GM12891 (cell line): ENCODE measurements at places on chromosomes 4 and X.

GRCh38 chr4:145351162-145351561, 130.5 kb upstream of the SMAD1 start:
- DNase-seq, result no peak

DNA sequence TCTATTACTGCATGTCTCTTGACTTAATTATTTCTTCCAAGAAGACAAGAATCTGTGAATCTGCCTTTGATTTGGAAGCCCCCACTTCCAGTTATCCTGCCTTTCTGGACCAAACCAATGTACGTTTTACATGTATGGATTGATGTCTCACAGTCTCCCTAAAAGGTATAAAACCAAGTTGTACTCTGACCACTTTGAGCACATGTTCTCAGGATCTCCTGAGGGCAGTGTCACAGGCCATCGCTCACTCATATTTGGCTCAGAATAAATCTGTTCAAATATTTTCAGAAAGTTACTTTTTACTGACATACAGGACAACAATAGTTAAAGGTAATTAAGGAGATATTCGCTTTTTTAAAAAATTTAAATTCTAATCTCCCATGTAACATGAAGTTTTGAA, 188.6 kb upstream of the CPXCR1 start:
- DNase-seq, result no peak

GRCh38 chr4:3223956-3224748, 24.8 kb upstream of the MSANTD1 start:
- DNase-seq, result no peak

DNA sequence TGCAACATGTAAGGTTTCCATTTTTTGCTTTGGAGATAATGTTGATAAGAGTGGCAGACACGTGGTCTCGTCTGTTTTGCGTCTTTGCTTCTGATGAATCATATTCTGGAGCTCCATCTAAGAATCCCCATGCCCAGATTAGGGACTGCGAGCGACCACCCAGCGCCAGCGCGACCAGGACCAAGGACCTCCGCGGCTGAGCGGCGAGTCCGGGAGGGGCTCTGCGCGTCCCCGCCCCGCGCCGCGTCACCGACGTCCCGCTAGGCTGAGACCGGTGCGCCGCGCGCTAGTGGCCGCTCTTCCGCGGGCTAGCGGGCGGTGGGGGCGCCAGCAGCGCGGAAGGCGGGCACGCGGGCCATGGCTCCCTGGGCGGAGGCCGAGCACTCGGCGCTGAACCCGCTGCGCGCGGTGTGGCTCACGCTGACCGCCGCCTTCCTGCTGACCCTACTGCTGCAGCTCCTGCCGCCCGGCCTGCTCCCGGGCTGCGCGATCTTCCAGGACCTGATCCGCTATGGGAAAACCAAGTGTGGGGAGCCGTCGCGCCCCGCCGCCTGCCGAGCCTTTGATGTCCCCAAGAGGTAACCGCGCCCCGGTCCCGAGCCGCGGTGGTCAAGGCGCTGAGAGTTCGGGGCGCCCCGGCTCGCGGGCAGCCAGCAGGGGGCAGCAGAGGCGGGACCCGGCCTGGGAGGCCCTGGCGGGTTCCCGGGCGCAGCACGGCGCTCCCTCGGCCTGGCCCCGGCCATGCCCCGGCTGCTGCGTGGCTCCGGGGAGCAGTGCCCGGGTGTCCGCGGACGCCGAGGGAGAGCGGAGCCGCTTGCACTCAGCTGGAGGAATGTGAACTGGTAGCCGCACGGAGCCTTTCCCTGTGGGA, at the start of gene SRD5A3:
TSS of gene SRD5A3 (plus strand) at position 263 of the 871 bp plus-strand sequence. CDS start at position 358, 95 bp downstream.
- peak; percentile 90 for DNase-seq

- DNase-seq, result no peak
These were observed 138.5 kb upstream of the FAM9B start for GRCh38 chrX:9172464-9172850.

DNA sequence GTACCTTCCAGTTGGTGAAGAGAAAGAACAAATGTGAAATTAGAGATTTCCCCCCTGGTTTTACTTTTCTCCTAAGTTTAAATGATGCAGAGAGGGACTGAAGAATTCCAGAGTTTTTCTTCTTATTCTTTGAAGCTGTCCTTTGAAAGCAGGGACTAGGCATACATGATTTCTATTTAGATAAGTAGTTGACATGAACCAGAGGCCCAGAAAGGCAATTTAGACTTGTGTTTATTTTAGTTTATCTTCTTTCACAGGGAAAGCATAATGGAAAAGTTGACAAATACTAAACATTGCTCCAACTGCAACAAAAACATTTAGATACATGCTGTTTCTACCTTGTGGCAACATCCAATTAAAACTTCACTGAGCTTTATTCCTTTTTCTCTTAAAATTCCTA, 32.0 kb downstream of the PTPN13 start:
- no peak for DNase-seq

DNA sequence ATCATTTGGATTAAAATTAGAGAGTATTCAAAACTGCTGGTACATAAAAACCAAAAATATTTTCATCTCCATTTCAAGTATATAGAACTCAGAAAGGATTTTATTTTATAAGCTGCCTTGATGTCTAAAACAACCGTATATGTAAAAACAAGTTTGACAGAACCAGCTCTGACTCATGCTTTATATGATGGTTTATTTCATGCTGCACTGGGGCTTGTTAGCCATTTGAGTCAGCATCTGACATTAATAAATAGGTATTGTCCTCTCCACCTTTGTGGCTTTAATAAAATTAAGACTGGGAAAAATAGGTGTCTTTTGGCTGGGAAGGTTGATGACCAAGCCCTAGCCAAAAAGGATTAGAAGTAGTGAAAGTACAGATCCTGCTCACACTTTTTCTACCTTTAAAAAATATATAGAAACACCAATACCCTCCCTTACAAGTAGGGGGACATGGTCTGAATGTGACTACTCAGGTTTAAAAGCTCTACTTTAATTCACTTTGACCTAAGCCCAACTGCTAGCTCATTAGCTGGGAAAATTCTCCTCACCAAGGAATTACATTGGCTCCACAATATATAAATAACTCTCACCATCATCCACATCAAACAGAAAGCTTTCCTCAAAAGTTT, 228.1 kb downstream of the ADAMTS3 start:
- DNase-seq, result no peak

DNA sequence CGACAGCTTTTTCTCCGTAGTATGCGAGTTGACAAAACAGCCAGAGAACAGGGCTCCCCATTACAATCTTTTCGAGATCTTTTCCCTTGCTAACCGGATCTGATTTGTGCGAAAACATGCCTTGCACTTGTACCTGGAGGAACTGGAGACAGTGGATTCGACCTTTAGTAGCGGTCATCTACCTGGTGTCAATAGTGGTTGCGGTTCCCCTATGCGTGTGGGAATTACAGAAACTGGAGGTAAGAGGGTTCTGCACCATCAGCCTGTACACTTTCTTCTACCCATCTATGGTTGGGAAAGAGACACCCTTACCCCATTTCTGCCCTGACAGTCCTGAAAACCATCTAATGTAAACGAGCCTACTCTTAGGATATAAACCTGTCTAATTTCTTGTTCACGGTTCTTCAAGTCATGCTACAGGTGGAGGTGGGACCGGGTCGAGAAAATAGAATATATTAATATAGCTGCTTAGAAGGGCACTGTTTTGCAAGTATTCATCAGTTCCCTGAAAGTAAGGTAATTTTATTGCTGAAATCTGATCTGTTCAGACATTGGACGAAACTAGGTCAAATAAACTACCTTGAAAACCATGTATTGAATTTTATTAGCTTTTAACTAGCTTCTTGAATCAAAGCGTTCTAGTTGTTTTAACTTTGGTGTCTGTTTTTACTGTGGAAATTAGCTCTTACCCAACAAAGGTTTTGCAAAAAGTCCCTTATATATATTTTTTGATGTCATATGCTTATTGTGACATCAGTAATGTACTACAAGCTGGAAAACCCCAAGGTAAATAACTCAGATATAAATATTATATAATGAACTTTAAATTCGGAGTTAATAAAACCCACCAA, 869 bp downstream of the TMEM184C start:
- DNase-seq, result no peak

DNA sequence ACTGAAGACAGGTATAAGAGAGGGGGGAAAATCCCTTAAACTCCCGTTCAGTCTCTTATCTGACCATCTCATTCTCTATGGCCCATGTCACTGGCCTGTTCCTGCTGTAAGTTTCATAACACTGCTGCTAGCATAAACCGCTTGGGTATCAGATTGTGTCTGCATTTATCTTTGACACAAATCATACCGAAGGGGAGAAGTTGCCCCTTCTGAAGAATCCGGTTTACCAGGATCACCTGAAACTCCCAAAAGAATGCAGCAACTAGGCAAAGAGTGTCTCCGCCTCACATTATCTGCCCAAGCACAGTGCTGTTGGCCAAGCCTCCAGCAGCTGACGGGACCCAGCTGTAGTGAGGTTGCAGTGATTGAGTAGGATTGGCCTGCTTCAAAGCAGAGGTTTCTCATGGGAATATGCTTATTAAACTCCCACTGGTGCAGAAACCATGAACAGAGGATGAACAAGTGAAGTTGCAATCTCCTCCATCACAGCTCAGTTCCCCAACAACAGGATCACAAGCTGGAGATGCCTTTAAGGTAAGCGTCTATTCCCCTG, 71.3 kb upstream of the PUDP start:
- no peak for DNase-seq

GRCh38 chr4:104163820-104164219, 330.9 kb downstream of the CXXC4 start:
- DNase-seq, result no peak

GRCh38 chr4:82954212-82954611, 53.7 kb downstream of the THAP9 start:
- no peak for DNase-seq

DNA sequence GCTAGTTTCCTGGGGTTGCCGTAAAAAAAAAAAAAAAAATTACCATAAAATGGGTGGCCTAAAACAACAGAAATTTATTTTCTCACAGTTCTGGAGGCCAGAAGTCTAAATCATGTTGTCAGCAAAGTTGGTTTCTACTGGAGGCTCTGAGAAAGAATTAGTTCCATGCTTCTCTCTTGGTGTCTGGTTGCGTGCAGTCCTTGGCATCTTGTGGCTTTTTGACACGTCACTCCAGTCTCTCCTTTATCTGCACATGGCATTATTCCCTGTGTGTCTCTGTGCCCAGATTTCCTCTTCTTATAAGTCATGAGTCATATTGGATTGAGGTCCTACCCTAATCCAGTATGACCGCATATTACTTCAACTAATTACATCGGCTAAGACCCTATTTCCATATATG, 38.7 kb downstream of the SPATA4 start:
- no peak for DNase-seq

GRCh38 chr4:69754926-69755580, 5.4 kb downstream of the SULT1B1 start:
- DNase-seq, result no peak

DNA sequence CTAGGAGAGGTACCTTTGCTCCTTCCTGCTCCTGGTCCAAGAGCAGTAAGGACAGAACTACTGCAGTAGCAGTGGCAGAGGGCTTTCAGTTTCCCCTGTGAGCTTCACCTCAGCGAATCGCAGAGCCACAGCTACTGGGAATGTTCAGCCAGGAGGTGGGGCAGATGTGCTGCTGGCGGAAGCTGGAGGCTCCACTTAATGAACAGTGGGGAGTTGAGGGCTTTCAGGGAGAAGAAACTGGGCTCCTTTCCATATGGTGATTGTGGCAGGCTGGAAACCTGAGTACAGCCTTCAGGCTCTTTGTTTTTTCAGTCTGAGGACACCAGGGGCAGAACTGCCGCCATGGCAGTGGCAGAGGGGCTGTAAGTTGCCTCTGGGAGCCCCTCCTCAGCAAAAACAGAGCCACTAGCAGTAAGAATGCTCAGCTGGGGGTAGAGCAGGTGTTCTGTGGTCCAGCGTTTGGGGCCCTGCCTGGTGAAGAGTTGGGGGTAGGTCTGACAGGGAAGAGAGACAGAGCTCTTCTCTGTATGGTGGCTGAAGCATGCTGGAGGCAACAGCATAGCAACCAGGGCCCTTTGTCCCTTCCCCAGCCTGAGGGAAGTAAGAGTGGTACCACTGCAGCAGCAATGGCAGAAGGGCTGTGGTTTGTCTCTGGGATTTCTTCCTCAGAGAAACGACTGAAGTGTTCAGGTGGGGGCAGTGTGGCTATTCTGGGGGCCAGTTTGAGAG, 106.0 kb upstream of the GRXCR1 start:
- DNase-seq, result no peak
